ENCODE measurements at places on chromosomes 2 and 18.

DNA sequence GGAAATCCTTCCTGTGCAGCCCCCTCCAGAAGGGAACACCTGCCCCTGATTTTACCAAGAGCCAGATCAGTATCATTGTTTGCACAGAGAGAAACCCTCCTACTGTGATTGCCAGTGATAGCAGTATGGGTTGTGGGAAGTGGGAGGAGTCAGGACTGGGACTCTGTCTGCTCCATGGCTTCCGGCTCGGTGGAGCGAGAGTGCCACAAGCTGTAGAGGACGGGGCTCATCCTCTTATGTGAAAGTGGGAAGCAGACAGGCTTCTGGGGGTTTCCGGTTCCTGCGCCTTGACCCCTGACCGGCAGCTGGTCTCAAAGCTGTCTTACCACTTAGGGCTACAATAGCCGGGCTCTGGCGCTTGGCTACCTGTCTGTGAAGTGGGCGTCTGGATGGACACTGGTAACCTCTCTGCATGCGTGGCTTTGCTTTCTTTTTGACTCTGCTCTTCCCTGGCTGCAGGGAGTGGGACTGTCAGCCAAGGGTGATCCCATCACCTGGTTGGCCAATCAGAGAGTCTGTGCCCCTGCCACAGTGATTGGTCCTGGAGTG lies 79.7 kb downstream of the BCL2L11 start:
- DNase-seq = peak; percentile 19

DNA sequence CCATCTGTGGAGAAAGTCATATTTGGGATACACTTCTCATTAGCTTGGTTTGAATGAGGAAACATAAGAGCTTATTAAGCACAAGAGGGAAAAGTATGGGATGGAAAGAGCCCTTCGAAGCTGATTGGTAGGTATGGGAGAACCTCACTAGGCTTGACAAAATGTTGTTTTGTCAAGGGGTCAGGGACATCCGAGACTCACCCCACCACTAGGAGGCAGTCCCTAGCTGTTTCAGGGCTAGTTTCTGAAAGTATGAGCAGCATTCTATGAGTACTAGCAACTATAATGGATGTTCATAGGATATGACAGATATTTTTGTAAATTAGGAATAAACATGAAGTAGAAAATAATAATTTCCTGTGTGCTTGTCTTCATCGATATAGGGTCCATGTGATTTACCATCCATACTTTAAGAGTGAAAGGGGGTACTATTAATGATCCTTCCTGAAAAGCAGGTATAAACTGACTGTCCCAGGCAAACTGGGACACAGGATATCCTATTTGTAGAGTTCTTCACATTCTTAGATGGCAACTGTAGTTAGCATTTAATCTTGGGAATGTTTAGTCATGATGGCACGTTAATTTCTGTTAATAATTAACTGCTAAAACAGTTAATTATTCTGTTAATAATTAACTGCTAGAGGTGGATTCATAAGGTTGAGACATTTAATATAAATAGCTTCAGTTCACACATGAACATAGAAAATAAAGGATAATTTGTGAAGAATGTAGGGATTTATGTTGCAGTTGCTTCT lies 28.4 kb downstream of the OTX1 start:
- no peak for DNase-seq

- DNase-seq = no peak
Measured at GRCh38 chr2:46434851-46435273, 44.5 kb upstream of the TMEM247 start.

DNA sequence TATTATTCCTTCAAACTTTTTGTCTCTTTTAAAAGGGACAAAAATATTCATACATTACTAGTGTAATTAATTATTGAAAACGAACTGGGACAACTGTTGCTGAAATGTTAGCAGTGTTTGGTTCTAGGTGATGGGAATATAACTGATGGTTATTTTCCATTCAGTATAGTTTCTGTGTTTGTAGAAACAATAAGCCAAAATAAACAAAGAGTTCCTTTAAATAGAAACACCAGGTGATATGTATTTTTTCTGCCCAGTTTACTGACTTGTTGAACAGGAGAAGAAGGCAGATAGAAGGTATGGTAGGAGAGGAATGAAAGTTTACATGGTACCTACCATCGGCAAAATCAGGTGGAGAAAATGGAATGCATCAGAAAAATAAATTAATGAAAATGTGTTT lies 74.2 kb downstream of the LYPD6B start:
- DNase-seq = no peak

- no peak for DNase-seq
Measured at GRCh38 chr2:210162466-210163124, 8.6 kb downstream of the KANSL1L start.

- DNase-seq = no peak
Measured at GRCh38 chr18:28690836-28691495, 514.0 kb upstream of the CDH2 start.

DNA sequence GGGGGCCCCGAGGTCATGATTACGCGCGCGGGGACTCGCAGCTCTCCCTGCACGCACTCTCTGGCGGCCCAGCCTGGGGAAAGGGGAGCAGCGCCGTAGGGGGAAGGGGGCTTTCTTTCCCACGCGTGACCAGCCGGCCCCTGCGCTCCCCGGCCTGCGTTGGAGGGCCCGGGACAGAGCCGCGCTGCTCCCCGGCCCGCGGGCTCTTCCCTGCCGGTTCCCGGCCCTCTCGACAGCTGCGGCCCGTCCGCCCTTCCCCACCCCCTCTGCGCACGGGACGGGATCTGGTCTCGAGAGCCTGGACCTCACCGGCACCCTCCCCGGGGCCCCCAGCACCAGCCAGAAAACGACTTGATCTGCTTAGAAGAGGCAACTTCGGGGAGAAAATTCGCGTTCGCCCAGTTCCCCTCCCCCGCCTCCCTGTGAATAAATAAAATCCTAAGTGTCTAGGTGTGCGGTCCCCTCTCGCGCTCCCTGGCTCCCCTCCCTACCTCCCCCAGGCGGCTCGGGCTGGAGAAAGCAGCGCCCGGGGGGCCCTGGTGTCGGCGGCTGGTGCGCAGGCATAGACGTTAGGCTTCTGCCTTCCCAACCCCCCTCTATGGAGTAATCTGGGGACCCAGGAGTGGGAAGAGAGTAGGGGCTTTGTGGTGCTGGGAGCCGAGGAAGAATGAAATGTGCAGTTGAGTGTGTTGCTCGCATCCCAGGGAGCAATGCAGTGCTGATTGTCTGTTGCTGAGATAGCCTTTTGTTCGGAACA lies 803 bp upstream of the FIGN start:
- peak; percentile 79 for DNase-seq

DNA sequence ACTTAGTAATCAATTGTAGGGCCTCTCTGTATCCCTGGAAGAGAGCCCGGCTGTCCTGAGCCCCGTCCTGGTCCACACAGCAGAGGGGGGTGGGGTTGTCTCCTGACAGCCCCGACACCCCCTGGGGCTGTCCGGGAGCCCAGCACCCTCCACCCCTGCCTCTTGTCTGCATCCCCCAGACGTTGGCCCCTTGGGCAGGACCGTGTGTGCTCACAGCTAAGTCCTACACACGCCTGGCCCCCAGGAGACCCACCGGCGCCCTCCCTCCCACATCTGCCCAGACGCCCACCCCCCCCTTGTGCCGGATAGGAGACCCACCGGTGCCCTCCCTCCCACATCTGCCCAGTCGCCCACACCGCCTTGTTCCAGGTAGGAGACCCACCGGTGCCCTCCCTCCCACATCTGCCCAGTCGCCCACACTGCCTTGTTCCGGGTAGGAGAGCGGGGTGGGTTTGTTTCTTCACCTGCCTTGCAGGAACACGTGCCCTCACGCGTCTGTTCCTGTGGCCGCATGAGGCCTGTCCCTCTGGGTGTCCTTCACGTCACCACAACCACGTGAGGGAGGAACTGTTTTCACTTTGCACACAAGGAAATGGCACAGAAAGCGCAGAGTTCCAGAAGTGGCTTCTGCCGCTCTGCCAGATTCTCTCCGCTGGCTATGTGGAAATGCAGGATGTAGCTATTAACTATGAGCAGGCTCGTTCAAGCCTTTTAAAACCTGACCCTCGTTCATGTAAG lies 61.1 kb upstream of the NFATC1 start:
- DNase-seq = no peak

GRCh38 chr2:57809230-57809629 lies 237.4 kb upstream of the VRK2 start:
- DNase-seq = no peak

DNA sequence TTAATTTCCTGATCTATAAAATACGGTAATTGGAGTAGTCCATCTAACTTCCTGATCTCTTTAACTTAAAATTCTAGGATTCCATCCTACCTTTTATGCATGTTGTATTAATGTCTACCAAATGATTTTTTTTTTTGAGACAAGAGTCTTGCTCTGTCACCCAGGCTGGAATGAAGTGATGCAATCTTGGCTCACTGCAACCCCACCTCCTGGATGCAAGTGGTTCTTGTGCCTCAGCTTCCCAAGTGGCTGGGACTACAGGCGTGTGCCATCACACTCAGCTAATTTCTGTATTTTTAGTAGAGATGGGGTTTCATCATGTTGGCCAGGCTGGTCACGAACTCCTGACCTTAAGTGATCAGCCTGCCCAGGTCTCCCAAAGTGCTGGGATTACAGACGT lies 47.8 kb downstream of the CFAP36 start:
- no peak for DNase-seq

DNA sequence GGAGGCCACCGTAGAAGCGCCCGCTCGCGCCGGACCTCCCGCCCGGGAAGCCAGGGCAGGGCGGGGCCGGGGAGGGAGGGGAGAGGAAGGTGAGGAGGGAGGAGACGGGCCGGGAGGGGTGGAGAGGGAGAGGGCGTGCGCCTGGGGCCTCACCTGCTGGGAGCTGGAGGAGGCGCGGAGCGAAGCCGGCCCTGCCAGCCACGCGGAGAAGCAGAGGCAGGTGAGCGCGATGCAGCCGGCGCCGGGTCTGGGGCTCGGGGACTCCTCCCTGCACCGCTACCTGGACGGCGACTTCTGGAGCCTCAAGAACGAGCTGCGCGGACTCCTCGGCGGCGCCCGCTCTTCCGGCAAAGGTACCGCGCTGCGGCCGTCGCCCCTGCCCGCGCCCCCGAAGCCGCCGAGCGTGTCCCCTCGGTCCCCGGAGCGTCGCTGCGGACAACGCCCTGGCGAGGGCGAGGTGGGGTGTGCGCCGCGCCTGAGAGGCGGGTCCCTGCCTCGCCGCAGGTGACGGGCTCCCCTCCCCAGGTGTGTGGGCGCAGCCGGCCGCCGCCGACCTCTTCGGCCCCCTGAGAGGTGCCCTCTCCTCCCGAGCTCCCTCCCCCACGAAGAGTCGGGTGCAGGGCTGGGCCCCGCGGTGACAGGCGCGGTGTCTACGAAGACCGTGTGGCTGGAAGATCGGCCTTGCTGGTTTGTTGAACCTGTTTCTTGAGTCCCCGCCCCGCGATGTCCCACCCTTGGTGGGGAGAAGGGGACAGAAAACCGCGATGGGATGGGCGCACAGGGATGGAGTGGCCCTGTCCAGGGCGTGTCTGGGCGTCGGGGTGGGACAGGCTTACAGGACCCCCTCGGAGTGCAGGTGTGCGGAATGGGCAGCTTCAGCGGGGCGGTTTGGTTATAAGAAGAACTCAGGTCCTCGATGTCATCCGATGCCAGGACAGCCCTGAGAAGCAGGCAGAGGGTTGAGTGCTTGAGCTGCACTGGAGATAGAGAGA lies at the start of gene ACOXL:
TSS of gene ACOXL (plus strand) at position 152 of the 992 bp plus-strand sequence. CDS start 35,817 bp downstream, outside the sequence.
- peak; percentile 64 for DNase-seq

DNA sequence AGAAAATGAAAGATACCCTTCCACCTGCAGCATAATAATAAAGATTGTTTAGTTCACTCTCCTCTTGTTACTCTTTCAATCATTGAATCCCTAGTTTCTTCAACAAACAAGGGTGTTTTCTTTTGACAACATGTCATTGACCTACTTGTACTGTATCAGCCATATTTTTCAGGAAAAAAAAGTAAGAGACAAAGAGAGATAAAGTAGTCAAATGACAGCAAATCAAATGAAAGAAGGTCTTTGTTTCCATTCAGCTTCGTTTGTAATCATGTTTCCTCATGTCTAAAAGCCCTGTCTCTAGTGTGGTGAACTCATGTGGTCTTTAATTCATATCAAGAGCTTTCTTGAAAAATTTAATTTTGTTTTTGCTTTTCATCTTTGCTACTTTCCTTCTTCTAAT lies 557.8 kb upstream of the LRATD1 start:
- no peak for DNase-seq

DNA sequence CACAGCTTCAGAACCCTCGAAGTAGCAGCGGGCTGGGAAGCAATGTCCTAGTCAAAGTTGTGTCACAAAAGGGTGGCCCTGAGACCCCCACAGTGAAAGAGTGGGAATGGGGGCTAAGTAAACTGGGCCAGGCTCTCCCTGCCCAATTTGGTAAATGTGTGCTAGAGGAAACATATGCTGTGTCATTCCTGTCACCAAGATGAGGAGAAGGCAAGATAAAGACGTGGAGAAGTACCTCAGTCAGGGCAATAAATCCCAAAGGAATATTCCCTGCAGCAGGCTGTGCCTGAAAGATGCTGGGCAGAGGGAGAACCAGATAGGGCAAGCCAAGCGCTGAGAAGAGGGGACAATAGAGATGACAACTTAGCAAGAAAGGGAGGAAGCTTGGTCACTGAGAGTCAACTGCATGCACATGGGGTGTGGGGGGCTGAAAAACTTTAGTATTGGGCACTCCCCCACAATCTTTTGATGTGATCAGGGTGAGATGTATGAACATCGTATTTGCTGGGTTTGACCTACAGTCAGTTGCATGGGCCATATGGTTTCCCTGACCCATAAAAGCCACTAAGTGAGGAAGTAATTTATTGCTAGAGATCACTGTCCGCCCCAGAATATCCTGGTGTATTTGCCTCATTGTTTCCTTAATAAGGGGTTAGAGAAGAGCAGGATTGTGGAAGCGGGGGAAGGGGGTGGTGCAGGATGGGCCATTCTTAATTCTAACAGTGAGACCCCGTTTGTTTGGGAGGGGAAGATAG lies 49.9 kb upstream of the CXCR4 start:
- DNase-seq = peak; percentile 73

GRCh38 chr2:158519481-158519880 lies 62.7 kb downstream of the PKP4 start:
- DNase-seq = no peak

- no peak for DNase-seq
Measured at GRCh38 chr18:44900627-44901026, 219.9 kb downstream of the SETBP1 start.

- peak; percentile 75 for DNase-seq
Measured at GRCh38 chr2:196592911-196593881, 46.3 kb upstream of the CCDC150 start.

- DNase-seq = no peak
Measured at GRCh38 chr2:119393971-119394748, 27.4 kb downstream of the DBI start.

DNA sequence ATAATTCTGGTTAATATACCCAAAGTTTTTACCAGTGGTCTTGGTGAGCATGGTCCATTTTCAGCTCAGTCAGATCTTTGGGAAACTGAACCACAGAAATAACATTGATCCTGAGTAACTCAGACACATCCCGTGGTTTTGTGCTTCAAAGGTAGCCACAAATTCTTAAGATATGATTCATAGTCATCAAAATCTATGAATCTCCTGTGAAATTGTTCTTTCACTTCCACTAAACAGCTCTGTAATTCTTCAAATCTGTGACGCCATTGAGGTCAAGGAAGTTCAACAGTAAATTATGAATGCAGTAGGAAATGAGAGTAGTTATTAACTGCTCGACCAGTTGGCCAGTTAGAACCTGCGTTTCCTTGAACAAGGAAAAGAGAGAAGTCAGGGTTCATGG lies 147.3 kb downstream of the IRS1 start:
- DNase-seq = no peak
